Kidney tubule cell (primary cell): ENCODE measurements at places on chromosomes 2 and 18.
A peak's percentile ranks its signal among the peaks of the same experiment; 100 is the strongest.

DNA sequence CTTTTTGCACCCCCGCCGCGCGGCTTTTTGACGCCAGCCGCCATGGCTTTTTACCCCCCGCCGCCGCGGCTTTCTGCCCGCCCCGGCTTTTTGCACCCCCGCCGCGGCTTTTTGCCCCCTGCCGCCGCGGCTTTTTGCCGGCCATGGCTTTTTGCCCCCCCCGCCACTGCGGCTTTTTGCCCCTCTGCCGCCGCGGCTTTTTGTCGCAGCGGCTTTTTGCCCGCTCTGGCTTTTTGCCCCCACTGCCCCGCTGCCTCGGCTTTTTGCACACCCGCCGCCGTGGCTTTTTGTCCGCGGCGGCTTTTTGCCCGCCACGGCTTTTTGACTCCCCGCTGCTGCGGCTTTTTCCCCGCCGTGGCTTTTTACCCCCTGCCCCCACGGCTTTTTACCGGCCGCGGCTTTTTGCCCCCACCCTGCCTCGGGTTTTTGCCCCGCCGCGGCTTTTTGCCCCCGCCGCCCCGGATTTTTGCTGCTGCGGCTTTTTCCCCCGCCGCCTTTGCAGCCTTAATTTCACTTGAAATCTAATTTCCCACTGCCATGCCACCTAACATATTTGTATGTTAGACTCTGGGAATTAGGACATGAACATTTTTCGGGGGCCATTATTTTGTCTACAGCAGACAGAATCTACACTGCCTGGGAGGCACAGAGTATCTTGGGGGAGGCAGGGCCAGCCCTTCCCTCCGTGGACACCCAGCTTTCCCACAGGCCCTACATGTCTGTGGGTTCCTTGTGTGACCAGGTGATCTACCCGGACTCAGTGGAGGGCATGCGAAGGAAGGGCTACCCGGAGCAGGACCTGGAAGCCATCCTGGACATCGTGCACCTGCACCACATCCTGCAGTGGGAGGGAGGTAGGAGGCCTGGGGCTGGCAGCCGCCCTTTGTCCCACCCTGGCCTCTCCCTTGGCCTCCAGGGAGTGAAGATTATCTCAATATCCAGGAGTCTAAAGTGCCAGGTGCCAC, 3031.0 kb upstream of the TEKT4 start:
- DNase-seq = no peak

DNA sequence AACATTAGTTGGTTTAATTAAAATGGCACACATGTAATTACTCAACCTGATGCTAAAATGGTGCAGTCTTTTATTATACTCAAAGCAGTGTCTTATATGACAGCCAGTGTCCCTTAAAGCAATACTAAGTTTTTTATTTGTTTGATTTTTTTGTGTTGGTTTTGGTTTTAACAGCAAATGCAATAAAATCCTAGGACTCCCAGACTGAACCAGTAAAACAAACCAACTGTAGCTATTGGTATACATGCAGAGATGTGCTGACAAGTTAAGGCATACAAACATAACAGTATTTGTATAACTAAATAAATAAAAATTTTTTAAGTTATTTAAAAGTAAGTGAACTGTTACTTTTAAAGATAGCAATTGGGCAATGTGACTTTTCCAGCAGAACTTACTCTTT, 387.7 kb downstream of the RND3 start:
- no peak for DNase-seq

- no peak for DNase-seq
Observed at GRCh38 chr2:129465045-129465444, 514.4 kb upstream of the RAB6C start.

DNA sequence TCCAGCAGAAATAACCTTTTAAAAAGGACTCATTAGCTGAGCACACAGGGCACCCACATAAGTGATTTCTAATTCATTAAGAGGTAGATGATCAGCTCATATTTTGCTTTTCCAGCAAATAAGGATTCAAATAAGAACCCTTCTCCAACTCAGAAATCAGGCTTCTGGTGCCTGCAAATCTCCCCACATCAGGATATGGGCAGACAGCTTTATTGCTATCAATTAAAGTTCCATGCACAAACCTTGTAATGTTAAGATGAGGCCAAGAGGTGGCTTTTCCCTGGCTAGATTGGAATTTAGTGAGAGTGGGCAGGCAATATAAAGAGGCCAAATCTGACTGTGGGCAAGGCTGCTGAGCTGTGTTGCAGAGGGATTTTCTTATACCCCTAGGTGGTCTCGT, 193.6 kb downstream of the SH3RF3 start:
- DNase-seq = no peak

DNA sequence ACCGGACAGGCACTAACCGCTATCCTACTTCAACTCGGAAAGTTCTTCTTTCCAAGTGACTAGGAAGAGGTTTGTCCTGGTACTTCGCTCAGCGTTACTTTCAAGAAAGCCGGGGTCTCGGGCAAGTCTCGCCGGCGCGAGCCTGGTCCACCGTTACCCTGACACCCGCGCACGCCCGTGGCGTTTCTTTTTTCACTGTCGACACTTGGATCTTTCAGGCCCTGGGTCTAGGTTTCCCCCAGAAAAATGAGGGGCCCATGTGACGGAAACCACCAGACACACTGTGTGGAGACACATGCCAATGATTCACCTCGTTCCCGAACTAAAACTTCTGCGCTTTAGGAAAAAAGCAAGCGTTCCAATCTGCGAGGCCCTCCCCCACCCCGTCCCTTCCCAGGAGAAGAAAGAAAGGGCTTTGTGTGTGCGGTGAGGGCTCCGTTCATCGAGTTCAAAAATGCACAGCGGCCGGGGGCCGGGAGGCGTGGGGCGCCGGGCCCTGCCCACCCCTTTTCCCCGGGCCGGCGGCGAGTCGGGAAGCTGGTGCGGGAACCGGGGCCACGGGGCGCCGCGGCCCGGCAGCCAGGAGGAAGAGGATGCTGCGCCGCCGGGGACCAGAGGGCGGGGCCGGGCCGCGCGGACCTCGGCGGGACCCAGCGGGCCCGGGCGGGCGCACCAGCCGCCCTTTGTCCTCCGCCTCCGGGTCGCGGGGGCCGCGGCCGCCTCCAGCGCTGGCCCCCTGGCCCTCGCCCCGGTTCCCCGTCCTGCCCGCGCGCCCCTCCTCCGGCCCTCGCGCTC, 2.6 kb downstream of the ZNF521 start:
- DNase-seq = peak; percentile 6

DNA sequence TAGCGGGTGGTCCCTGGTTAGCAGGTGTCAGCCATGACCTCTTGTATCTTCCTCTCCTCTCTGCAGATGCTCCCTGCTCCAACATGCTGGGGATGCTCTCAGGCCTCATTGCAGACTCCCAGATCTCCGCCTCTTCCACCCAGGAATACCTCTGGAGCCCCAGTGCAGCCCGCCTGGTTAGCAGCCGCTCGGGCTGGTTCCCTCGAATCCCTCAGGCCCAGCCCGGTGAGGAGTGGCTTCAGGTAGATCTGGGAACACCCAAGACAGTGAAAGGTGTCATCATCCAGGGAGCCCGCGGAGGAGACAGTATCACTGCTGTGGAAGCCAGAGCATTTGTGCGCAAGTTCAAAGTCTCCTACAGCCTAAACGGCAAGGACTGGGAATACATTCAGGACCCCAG, 60.8 kb downstream of the NRP2 start:
- no peak for DNase-seq

GRCh38 chr2:172091000-172091641, 5.8 kb downstream of the DLX1 start:
- no peak for DNase-seq

- DNase-seq = no peak
Observed at GRCh38 chr18:8513249-8513648, 96.0 kb upstream of the RAB12 start.

DNA sequence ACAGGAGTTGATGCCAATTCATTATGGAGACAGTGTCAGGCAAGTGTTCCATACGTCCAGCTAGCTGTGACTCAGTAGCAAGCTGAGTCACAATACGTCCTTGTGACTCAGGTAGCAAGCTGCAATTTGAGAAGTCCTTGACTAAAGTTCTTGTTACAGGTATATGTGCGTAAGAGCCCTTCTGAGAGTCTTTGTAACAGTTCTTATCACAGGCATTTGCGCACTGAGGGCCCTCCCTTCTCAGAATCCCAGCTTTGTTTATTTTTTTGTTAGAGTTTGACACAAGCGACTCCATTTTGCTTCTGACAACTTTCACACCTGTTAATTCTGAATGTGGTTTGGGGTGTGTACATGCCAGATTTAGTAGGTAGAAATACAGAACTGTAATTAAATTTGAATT, 20.1 kb upstream of the ACMSD start:
- DNase-seq = peak; percentile 81

GRCh38 chr2:217331523-217332416, 471.9 kb upstream of the TNP1 start:
- DNase-seq = peak; percentile 94

- no peak for DNase-seq
Observed at GRCh38 chr2:147057892-147058490, 786.8 kb upstream of the ACVR2A start.

DNA sequence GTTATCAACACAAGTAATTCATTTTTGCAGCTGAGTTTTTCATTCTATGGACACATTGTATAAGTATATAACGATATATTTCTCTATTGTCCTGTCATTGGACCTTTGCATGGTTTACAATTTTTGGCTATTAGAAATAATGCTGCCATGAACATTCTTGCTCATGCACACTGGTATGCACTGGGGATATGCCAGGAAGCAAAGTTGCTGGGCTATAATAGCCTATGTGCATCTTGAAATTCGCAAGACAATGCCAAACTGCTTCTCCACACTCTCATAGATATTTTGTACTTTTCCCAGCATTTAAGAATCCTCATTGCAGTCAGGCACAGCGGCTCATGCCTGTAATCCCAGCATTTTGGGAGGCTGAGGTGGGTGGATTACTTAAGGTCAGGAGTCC, 852.6 kb upstream of the ID2 start:
- no peak for DNase-seq

GRCh38 chr18:23902396-23902795, 112.2 kb upstream of the TTC39C start:
- DNase-seq = no peak

DNA sequence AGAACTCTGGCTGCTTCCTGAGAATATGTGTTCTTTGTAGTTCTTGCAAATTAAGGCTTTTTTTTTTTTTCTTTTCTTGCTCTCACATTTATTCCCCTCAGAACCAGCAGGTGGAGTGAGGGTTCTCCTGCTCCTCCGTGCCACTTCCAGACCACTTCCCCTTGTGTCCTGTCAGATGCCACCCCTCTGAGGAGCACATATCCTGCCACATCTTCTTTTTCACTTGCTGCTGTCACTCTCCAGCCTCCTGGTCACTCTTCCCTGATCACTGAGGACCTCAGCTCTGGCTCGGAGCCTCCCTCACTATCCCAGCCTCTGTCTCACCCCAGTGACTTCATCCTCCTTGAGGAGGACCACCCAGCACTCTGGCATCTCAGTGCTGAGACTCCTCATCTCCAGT, 100.5 kb downstream of the TACR1 start:
- DNase-seq = peak; percentile 30

DNA sequence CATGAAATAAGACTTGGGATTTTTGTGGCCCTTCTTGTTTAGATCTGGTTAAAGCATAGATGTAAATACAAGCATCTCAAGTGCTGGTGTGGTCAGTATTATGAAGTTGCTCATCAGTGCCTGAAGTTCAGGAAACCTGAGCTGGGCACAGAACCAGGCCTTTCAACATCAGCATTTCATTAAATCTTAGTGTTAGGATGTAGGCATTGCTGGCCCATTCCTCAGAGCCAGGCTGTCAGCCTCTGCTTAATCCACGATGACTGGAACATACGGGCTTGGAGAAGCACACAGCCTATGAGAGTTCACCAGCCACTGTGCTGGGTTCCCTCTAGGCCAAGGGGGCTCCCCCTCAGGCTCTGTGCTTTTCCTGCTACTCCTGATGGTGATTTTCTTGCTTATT, 270.2 kb downstream of the EN1 start:
- peak; percentile 1 for DNase-seq

- DNase-seq = no peak
Observed at GRCh38 chr2:129504646-129505045, 474.8 kb upstream of the RAB6C start.

DNA sequence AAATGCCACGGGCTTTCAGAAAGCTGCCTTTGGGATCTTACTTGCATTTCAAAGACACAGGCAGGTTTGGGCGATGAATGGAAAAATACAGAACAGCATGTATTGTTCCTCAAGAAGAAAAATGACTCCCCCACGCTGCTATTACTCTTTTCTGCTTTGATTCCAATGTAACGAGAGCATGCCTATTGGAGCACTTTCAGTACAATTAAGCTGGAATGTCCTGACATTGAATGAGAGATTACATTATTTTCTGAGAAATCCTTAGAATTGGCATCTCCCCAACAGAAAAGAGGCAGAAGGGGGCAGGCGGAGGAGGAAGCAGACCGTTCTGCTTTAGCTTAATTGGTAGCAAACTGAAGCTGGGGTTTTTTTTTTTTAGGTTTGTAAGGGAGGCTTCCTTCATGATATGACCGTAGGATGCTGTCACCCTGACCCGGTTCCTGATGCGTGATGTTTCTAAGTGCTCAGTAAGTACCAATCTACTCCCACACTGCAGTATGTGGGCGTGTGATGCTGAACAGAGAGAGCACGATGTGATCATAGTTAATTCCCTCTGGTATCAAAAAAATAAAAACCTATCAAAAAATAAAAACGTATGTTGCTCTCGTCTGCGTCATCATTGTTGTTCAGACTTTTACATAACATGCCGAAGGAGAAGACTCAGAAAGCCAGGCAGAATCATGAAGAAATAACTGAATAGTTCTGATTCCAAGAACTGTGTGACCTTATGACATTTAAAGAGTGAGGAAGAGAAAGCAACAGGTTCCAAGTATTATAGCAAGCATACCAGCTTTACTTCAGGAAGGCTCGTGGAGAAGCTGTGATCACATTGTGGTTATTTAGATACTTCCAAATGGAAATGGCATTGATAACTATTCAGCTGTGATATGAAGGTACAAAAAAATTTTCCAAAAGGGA, 40.5 kb downstream of the LONRF2 start:
- DNase-seq = no peak

- DNase-seq = peak; percentile 94
Observed at GRCh38 chr2:40401896-40402295, 50.0 kb downstream of the SLC8A1 start.

DNA sequence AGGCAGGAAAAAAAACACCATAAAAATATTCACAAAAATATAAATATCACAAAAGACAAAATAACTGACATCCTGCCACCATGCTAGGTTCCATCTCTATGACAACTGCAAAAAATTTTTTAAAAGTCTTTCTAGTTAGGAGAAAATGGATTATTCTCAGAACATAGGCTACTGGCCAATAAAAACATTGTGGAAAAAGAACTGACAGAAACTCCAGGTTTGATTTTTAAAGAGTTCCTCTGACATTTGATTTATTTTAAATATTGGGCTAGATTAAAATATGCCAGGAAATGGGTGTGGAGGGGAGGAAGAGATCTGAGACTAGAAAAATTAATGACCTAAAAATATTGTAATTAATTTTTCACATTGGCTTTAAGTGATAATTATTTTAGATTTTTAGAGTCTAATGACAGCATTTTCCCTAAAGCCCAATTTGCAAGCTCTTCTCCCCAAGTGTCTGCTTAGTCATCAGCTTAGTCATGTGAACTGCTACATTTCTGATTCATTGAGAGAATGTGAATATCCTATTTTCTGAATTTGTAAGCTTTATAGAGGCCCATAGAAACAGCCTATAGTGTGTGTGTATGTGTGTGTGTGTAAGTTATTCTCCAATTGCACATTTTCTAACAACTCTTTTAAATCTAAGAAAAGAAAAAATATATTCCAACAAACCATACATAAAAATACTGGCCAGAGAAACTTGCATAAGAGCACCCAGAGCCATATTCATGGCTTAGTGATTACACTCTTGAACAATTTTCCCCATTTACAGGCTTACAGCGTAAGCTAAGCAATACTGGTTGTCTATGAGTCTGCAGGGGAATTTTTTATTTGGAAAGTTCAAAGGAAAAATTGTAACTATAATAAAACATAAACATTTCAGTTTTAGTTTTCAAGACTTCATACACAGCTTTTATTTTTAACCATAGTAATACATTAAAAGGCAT, 48.4 kb downstream of the TMEFF2 start:
- DNase-seq = peak; percentile 69
